MCF 10A (cell line): ENCODE measurements at places on chromosomes 12 and 14.
A peak's percentile ranks its signal among the peaks of the same experiment; 100 is the strongest.

- no peaks in the 10 kb centered on the region for H3K27me3 ChIP-seq
- H3K36me3 ChIP-seq, result no peaks in the 10 kb centered on the region
- H3K4me1 ChIP-seq, result no peaks in the 10 kb centered on the region
- H3K27ac ChIP-seq, result peak overlapping the region; percentile 51
- DNase-seq, result peak; percentile 15
- H3K4me3 ChIP-seq, result no peak overlapping the region
Measured at GRCh38 chr12:9902539-9903228, 21.4 kb downstream of the KLRF2 start.

DNA sequence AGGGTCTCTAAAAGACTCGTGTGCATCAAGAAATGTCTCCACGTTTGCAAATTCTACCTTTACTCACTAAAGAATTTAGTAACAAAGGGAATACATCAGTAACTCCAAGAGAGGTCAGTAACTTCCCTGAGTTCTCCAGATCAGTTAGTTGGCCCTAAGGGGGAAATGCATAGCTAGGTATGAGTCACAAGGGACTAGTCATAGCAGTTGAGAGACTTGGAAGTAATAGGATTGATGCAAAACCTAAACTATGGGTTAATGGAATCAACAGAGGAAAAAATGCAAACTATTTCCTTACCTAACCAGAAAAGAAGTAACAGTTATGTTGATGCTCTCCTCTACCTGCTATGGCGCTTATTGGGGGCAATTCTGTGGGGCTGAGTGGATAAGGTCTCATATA, 148.8 kb upstream of the GARIN6 start:
- peak; percentile 76 for DNase-seq
- H3K27me3 ChIP-seq, result no peaks in the 10 kb centered on the region
- no peak overlapping the region for H3K27ac ChIP-seq
- H3K4me3 ChIP-seq, result no peak overlapping the region

DNA sequence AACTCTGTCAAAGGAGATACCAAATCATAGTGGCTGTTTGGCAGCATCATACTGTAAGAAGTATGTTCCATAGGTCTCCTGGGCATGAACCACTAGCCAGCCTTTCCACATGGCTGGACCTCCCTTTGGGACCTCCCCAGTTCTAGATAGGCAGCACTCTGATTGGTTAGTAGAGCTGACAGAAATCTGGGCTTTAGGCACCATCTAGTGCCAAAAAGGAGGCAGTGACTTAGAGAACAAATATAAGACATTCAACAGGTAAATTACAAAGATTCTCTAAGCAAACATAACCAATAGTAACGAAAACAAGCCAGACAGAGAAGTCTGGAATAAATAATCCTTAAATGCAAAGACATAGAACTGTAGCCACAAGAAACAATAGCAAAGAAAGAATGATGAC, 148.0 kb upstream of the PDE3A start:
- H3K27ac ChIP-seq, result no peak overlapping the region
- H3K4me3 ChIP-seq, result no peak overlapping the region
- peaks cover 32% of the 10 kb centered on the region for H3K27me3 ChIP-seq
- peak; percentile 61 for DNase-seq
- no peaks in the 10 kb centered on the region for H3K4me1 ChIP-seq

GRCh38 chr12:19477071-19477470, 37.8 kb downstream of the AEBP2 start:
- H3K27me3 ChIP-seq, result no peaks in the 10 kb centered on the region
- no peak overlapping the region for H3K27ac ChIP-seq
- peaks cover 43% of the 10 kb centered on the region for H3K36me3 ChIP-seq
- H3K4me3 ChIP-seq, result no peak overlapping the region
- no peak for DNase-seq

GRCh38 chr14:90456551-90456950, 59.7 kb downstream of the CALM1 start:
- no peaks in the 10 kb centered on the region for H3K4me1 ChIP-seq
- no peak overlapping the region for H3K27ac ChIP-seq
- H3K27me3 ChIP-seq, result no peaks in the 10 kb centered on the region
- H3K4me3 ChIP-seq, result no peak overlapping the region
- H3K36me3 ChIP-seq, result no peaks in the 10 kb centered on the region
- no peak for DNase-seq
